ENCODE measurements at places on chromosomes 2 and 18.
A peak's percentile ranks its signal among the peaks of the same experiment; 100 is the strongest.

- DNase-seq: no peak
Measured at GRCh38 chr2:66888246-66888645, 453.3 kb downstream of the MEIS1 start.

DNA sequence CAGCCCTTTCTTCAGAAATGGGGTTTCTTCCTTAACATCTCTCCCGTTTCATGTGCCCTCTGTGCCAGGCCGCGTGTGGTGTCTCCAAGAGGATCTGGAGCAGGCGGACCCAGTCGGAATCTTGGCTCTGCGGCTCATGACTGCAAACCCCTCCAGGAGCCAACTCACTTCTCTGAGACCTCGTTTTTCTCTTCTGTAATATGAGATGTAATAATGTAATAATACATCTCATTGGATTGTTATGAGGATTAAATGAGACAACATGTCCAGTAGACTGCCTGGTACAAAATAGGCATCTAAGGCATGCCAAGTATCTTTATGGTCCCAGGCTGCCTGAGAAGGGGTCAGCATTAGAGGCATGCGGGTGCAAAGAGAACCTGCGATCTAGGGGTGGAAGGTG, 221.3 kb upstream of the REV1 start:
- DNase-seq: no peak

- no peak for DNase-seq
Measured at GRCh38 chr2:11040992-11041391, 114.3 kb upstream of the SLC66A3 start.

- DNase-seq: no peak
Measured at GRCh38 chr2:198762441-198762840, 695.3 kb downstream of the SATB2 start.

- no peak for DNase-seq
Measured at GRCh38 chr2:121648206-121649148, 785 bp downstream of the CLASP1 start.

DNA sequence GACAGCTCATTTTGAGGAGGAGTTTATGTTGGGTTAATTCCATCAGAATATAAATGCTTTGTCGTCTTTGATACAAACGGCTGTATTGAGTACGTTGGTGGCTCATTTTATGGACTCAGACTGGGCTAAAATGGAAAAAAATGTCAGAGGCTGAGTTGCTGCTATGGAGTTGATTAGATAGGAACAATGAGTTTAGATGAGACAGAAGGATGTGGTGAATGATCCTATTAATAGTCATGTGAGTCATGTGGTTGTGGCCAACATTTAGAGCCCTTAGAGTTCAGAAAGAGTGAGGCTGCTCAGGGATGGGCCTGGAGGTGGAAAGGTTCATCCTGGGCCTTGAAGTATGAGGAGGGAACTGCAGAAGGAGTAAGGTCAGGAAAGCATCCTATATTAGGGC, 434.2 kb downstream of the MEIS1 start:
- DNase-seq: no peak

DNA sequence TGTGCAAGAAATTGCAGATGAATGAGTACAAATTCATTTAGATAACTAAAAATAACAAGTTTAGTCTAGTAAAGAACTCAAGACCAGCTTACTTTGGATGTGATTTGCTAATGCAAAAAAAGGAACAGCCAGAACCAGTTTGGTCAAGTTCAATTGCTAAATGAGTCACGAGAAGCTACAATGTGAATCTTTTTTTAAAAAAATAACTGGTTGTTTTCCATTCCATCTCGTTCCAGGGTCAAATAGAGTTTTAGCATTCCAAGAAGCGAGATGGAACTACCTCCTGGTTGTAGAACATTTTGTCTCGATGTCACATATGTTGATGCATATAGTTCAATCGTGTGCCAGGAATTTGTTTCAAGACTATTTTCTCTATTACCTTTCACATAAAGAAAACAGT, 65.0 kb upstream of the IKZF2 start:
- DNase-seq: no peak

DNA sequence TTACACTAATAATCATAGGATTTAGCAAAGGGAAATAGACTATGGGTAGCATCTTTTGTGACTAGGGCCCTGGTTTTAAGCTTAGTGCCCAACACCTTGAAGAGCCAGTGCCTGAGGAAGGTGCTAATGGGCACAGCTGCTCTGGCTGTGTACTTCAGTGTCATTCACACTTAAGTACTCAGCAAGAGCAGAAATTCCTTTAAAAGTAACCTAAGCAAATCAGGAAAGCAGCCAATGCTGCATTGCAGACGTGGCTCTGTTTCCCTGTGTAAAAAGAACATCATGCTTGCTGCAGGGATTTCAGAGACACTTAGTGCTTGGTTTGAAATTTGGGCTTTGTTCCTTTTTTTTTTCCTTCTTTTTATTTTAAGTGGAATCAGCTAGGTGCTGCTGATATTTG, 505.4 kb downstream of the SUCLG1 start:
- DNase-seq: no peak

DNA sequence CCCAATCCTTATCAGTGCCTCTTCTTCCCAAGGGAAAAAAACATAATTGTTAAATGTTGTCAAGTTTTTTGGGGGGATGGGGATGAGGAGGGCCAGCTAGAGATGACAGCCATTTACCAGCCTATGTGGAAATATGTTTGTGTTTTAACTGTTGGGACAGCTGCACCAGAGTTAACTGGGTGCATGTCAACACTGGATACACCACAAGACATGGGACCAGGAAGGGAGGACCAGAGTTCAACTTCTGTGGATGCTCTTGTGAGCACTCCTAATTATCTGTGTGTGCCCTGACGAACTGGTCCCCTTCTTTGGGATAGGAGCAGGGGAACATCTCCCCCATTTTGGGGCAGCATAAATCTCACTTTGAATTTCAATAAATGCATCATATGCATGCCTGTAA, 66.1 kb upstream of the FZD5 start:
- DNase-seq: no peak

DNA sequence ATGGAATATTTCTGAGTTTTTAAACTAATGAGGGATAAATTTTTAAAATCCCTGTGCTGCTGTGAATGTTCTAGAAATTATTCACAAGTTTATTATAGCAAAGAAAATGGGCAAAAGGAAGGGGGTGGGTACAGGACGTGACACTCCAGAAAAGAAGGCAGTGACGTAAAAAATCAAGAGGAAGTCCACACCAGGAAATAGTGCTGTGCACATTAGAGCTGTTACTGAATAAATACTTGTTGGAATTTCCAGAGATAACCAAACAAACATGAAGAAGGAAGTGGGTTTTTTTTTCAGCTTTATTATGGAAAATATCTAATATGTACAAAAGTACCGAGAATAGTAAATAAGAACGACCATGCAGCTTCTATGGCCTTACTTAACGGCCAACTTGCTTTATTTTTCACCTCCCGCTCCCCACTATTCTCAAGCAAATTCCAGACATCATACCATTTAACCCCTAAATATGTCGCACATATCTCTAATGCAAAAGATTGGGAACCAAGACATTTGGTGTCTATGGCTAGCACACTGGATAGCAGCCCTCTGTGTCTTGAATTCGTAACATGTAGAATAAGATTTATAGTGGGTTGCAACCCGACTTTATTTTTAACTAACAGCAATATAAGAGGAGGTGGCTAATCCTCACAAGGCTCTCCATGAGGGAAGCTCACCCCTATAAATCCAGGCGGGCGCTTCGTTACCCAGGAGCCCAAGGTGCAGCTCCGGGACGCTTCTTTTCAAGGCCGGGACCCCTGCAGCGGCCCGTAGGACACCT, 580 bp upstream of the NDUFV2 start:
- DNase-seq: no peak

DNA sequence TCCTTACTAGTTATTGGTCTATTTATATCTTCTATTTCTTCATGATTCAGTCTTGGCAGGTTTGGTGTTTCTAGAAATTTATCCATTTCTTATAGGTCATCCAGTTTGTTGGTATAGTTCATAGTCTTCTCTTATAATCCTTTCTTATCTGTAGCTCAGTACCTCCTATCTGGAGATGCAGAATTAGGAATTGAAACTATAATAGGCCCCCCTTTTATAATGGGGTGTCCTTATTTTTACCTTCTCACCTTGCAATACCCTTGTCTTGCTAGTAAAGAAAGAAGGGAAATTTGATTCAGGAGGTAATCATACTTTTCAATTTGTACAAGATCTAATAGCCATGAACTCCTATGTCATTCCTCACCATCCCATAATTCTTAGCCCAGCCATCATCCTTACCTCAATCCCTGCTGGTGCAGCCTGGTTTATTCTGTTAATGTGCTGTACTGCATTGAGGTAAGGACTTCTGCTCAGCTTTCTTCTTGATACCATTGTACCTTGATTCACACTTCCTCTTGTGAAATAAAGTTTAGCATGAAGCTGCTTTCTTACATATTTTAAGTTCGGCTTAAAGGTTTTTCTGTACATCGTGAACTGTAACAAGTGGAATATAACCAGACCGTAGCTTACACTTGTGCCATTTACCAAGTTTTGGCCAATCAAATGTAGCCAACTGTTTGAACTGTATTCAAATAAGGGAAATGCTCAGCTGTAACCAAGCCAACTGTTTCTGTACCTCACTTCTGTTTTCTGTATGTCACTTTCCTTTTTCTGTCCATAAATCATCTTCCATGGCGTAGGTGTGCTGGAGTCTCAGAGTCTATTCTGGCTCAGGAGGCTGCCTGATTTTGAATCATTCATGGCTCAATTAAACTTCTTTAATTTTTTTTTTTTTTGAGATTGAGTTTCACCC, 40.1 kb upstream of the PTH2R start:
- DNase-seq: no peak

GRCh38 chr2:170895023-170895757, 33.9 kb upstream of the GORASP2 start:
- no peak for DNase-seq

DNA sequence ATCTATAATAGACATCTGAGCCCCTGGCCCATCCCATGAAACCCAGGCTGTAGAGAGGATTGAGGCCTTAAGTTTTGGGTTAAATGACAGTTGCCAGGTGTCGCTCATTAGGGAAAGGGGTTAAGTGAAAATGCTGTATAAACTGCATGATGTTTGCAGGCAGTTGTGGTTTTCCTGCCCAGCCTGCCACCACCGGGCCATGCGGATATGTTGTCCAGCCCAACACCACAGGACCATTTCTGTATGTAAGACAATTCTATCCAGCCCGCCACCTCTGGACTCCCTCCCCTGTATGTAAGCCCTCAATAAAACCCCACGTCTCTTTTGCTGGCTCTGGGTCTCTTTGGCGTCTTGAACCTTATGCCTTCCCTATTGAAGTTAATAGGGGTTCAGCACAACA, 110.7 kb downstream of the XRCC5 start:
- DNase-seq: no peak

DNA sequence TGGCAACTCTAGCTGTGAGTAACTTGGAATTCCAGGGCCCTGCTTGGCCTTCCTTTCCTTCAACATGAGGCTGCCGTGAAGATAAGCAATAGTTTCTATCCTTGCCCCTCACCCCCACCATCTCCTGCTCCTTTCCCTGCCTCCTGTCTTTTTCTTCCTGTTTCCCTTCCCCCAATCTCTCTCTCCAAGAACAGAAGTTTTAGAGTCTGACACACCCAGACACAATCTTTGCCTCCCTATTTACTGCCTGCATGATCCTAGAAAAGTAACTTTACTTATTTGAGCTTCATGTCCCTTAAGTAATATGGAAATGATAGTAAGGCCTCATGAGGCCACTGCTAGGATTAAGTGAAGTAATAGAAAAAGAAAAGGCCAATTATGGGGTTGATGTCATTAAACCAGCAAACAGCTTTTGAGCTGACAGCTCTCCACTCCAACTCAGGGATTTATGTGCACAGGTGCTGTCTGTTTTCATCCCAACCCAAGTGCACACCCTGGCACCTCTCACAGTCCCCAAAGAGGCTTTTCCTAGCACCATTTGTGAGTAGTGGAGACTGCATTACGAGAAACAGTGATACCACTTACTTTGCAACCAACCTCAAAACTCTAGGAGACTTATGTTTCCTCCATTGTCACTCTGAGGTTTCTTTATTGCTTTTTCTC, 123.7 kb upstream of the SIX3 start:
- no peak for DNase-seq

GRCh38 chr18:48099481-48100164, 169.2 kb upstream of the SMAD2 start:
- no peak for DNase-seq

- DNase-seq: no peak
Measured at GRCh38 chr2:62382757-62383156, 123.2 kb downstream of the TMEM17 start.

DNA sequence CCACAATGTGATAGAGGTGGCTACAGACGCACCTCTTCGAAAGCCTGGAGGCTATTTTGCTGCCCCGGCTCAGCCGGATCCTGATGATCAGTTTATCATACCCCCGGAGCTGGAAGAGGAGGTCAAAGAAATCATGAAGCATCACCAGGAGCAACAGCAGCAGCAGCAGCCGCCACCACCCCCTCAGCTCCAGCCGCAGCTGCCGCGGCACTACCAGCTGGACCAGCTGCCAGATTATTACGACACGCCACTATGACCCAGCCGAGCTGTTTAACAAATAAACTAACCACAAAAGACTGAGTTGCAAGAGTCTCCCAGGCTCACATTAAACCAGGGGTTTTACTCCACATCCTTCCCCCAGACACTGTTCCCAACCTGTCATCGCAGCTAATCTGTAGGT, 263.8 kb downstream of the PHLPP1 start:
- DNase-seq: peak; percentile 75

DNA sequence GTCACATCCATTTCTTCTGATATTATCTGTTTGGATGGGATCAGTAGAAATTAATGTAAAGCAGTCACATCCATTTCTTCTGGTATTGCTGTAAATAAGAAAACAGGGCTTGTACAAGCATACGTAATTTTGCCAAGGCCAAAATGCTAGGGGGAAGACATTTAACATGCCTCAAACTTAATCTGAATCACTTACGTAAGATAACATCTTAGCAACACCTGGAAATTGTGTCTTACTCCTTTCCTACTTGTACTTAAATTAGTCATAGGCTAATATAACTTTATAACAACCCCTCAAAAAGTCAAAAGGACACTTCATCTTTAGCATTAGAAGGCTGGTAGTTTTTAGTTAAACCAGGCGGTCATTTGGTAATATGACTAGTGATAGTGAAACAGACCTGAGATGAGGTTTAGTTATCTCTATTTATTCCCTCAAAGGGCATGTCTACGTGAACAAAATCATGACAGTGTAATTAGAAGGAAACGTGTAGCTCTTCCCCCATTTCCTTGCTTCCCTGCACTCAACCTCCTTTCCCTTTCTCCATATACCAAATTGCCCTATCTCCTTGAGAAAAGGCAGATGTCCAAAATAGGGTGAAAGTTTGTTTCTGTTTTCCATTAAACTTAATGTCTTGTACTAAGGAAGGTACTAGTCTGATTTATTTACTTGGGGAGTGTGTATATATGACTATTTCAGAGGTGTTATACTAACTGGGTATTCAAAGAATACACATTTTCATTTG, 99.3 kb upstream of the FZD5 start:
- DNase-seq: no peak

Data from NCI-H2107 (cell line).